ENCODE measurements at places on chromosomes 13 and 19.

GRCh38 chr19:33254245-33254824, 28.7 kb upstream of the SLC7A10 start:
- no peak for DNase-seq

DNA sequence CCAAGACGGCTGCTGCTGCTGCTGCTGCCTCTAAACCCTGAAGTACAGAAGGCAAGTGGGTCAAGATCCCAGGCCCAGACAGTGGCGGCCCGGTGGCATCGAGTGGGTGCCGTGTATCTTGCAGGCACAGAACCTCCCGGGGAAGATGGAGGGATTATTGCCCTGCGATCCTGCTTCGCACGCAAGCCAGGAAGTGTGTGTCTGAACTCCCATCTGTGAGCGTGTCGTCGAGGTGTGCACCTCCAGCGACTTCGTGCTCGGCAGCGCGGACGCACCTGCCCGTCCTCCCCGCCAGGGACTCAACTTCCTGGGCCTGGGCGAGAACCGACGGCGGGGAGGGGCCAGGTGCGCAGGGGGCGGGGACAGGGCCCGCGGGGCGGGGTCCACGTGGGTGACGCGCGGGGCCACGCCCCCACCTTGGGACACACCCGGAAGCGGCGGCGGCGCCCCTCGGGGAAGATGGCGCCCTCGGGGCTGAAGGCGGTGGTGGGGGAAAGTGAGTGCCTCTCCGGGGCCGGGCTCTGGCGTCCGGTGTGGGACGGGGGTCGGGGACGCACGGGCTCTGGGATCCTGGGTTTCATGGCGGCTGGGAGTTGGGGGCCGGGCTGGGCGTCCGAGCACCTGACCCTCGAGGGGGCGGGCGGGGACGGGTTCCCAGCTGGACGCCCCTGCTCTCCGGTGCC, at the start of gene STXBP2:
TSS of gene STXBP2 (plus strand) at position 420 of the 683 bp plus-strand sequence. CDS start at position 460, 40 bp downstream.
- peak; percentile 73 for DNase-seq

GRCh38 chr19:10712754-10713153, 5.1 kb upstream of the DNM2 start:
- DNase-seq = no peak

GRCh38 chr13:50205581-50205980, 190.3 kb downstream of the KCNRG start:
- DNase-seq = no peak

GRCh38 chr19:10478476-10478875, 24.7 kb downstream of the KEAP1 start:
- no peak for DNase-seq

DNA sequence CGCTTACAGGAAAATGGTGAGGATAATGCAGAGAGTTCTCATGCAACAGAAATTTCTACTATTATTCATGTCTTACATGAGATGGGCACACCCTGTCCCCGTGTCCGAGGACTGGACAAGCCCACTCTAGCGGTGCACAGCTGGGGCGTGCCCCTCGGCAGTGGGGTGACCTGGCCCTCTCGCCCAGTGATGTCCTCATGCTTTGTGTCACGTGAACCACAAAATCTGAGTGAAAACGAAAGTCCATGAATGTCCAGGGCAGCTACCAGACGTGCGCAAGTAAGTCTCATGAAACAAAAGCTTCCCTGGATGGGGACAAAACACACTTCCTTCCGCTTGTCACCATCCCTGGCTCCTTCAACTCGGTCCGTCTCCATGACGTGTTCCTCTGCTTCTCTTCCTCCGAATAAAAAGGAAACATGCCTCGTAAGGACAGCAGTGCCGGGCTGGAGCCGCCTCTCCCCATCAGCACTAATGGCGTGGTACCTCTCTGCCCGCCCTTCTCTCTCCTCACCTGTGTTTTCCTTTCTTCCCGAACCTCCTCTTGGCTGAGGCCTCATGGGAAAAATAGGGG, 45.6 kb downstream of the ANKRD10 start:
- DNase-seq = no peak

GRCh38 chr13:86313421-86313820, 514.2 kb upstream of the SLITRK6 start:
- DNase-seq = no peak

DNA sequence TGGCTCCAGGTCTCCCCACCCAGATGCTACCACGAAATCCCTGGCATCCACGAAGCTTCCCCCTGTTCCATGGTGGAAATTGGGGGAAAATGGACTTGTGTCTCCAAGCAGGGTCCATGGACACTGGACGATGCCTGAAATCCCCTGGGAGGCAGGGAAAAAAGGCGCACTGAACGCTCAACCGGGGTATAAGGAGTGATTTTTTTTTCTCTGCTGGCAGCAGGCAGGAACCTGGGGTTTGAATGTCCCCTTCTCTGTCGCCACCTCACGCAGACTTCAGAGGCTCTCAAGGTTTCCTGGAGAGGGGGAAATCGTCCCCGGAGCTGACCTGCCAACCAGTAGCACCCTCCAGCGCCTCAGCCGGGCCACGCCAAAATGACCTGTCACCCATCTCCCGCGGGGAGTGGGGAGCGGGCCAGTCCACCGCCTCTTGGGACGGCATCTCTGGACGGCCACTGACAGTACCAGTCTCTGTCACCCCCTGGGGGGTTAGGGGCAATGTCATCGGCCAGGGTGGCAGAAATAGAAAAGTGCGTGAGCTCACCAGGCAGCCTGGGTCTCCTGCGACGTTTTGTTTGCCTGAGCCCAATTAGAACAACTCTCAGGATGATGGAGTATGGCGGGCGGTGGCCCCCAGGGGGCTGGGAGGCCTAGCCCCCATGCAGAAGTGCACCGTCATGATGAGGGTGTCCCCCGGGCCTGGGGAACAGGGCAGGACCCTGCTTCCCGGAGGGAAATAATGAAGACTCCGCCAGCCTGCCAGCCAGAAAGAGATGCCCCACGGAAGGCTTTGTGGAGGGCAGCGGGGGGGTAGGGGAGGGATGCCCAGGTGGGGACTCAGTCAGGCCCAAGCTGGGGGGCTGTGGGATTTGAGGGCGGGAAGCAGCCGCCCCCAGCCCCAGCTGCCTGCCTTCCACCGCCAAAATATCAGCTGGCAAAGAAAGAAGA, 2.6 kb downstream of the PTPRS start:
- no peak for DNase-seq

- no peak for DNase-seq
These were observed 120.5 kb downstream of the TNFRSF19 start for GRCh38 chr13:23690668-23691067.
